Jurkat, Clone E6-1 (cell line): ENCODE measurements at places on chromosomes 6 and 20.
A peak's percentile ranks its signal among the peaks of the same experiment; 100 is the strongest.

DNA sequence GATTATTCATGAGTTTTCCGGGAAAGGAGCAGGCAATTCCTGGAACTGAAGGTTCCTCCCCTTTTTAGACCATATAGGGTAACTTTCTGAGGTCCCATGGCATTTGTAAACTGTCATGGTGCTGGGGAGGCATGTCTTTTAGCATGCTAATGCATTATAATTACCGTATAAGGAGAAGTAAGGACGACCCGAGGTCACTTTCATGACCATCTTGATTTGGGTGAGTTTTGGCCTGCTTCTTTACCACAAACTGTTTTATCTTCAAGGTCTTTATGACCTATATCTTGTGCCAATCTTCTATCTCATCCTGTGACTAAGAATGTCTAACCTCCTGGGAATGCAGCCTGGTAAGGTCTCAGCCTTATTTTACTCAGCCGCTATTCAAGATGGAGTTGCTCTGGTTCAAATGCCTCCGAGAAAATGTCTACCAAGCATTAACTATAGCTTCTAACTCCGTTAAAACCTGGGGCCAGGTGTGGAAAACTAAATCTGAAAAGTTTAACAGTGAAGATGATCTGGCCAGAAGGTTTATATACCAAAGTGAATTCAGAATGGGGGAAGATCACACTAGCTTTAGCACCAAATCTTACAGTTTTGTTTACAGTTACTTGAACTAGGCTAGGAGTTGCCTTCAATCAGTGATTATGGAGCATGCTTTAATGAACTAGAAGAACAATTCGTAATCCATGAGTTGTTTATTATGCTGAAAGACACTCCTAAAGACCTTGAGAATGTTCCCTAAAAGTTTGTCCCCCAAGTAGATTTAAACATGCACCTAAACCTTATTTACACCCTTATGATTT is 80.0 kb upstream of the TOP1 start:
- no peak for DNase-seq

GRCh38 chr20:23205611-23206041 is 119.5 kb upstream of the CD93 start:
- DNase-seq: no peak

DNA sequence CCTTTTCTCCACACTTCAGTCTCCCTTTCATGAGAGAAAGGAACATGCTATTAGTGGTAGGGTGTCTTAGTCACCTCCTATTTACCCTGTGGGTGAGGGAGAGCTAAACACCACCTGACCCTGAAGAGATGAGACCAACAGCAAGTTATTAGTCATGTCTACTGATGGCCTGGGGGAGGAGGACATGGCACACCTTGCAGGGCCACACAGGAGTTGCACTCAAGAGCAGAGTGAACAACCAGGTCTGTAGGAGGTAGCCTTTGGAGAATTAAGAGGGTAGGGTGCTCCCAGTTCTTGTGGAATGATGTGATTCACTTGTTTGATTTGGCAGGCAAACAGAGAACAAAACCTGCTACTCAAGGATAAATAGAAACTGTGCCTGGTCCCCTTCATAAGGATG is 82.7 kb upstream of the FABP7 start:
- no peak for DNase-seq

DNA sequence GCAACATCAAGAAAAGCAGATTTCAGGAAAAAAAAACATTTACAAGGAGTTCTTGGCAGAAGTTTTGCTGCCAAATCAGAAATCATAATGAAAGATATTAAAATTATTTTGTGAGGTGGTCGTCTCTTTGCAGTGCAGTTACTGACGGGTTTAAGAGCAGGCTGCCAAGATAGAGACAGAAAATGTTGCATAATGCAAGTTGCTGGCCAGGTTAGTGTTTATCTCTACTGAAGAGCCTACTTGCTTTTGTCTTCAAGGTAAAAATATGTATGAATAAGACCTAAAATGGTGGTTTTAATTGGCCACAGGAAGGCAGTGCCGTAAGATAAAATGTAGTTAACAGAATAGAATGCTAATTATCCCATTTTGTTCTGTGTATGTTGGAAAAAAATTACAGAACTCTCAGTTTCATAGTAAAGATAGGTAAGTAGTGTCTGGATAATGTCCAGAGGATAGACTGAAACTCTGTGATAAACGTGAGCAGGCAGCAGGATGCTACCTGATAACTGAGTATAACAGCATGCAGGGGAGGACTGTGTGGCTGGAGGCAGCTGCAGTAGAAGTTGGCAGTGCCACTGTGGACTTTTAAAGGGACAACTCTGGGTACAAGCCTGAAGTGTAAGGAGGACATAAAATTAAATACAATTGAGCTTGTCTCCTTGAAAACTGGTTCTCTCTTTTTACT is 13.9 kb downstream of the FOXO3 start:
- no peak for DNase-seq

DNA sequence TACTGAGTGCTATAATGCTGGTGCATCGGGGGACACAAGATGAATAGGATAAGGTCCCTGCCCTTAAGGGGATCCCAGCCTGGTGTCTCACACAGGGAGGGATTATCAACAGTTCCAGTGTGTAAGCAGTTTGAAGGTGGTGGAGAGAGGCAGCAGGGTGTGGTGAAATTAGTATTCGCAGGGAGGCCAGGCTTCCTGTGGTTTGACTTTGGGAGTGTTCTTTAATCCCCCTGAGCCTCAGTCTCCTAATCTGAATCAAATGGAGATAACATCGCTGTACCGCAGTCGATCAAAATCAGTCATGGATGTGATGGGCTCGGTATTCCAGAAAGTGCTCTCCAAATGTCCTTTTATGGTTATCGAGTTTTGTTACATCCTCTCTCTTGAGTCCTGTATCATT is 288.1 kb upstream of the SUPT3H start:
- peak; percentile 45 for DNase-seq

GRCh38 chr20:59779656-59780380 is 153.6 kb downstream of the SYCP2 start:
- DNase-seq: no peak

DNA sequence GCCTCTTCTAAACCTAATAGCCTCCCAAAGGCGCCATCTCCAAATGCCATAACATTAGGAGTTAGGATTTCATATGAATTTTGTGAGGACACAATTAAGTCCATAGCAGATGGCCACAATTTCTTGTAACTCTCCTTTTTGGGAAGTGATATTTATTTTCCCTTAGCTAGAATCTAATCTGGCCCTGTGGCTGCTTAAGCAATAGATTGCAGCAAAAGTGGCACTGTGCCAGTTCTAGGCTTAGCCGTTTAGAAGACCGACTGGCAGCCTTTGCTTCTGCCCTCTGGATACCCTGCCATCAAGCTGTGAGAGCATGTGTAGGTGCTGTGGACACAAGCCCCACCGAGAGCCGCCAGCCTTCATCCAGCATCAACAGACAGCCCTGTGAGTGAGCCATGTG is 15.9 kb upstream of the ADGB start:
- DNase-seq: no peak

DNA sequence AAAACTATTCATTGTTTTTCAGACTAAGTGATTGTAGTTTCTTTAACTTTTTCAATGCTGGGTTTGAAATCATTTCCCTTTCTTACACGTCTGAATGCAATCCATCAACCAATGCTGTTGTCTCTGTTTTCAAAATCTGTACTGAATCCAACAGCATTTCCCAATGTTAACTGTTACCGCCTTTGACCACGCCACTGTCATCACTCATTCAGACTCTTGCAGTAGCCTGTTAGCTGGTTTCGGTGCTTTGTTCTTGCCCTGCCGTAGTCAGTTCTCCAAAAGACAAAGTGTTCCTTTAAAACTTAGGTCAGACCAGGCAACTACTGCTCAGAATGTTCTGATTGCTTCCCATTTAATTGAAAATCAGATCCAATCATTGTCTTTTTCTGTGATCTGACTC is 131.3 kb downstream of the PLCB4 start:
- DNase-seq: no peak

GRCh38 chr6:138307816-138308730 is 69.6 kb upstream of the SMIM28 start:
- DNase-seq: no peak

DNA sequence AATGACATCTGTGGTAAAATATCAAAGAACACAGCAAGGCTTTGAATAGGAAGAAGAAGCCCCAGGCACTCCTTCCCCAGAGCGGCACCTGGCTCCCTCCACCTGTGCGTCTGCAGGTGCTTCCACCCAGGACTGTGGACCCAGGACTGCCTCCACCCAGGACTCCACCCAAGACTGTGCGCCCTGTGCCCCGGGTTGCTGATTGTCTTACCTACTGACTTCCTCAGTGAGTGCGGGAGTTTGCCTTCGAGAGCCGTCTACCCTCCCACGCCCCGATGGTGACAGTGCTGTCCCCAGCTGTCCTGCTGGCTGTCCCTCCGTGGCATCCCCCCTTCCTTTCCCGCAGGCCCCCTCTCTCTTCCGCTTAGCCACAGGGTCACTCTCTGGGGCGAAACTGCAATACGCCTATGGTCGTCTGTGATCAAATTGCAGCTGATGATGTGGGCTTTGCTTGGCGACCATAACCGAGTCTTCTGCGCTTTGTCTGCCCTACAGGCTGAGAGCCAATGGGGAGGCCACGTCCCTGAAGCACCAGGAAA is 52.1 kb downstream of the IRF4 start:
- no peak for DNase-seq

GRCh38 chr20:25188218-25188617 is 7.3 kb upstream of the ENTPD6 start:
- DNase-seq: no peak

- no peak for DNase-seq
Measured at GRCh38 chr6:11023032-11023431, 21.1 kb downstream of the ELOVL2 start.

- no peak for DNase-seq
Measured at GRCh38 chr6:140001005-140001404, 626.6 kb upstream of the CITED2 start.

DNA sequence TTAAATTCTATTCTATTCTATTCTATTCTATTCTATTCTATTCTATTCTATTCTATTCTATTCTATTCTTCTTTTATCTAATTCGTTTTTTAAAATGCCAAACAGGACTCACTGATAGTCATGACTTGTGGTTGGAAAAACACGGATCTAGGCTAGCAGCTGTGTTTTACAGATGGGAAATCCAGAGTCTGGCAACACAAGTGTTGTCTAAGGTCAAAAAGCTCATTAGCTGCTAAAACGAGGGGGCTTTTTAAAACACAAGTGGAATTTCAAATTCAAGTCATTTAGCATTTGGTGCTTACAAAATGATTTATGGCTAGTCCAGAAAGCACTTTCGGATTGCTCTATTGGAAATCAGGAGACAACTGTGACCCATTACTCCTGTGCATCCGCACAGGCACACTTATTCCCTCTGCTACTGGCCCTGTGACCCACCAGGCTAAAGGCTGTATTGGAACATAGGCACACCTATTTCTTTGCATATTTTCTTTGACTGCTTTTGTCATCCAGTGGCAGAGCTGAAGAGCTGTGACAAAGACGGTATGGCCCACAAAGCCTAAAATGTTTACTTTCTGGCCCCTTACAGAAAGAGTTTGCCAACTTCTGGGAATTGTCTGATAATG is 17.8 kb upstream of the MLIP start:
- DNase-seq: no peak

DNA sequence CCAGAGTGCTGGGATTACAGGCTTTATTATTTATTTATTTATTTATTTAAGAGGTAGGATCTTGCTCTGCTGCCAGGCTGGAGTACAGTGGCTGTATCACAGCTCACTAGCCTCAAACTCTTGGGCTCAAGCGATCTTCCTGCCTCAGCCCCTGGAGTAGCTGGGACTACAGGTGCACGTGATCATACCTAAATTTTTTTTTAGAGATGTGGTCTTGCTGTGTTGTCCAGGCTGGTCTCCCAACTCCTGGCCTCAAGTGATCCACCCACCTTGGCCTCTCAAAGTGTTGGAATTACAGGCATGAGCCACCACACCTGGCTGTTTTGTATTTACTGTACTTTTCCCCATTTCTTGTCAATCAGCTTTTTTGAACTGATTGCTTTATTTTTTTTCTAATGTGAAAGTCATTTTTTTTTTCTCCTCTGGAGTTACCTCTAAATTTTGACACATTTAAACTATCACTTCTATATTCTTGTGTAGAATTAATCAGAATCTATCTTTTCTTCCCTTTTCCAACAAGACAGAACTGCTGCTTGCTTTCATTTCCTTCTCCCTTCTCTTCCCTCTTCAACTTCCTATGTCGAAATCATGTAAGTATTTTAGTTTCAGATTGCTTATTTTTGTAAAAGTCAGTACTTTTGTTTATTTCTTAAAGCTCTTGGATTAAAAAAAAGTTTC is 12.0 kb downstream of the PANK2 start:
- DNase-seq: no peak

GRCh38 chr6:39083231-39083634 is 31.8 kb downstream of the SAYSD1 start:
- no peak for DNase-seq

DNA sequence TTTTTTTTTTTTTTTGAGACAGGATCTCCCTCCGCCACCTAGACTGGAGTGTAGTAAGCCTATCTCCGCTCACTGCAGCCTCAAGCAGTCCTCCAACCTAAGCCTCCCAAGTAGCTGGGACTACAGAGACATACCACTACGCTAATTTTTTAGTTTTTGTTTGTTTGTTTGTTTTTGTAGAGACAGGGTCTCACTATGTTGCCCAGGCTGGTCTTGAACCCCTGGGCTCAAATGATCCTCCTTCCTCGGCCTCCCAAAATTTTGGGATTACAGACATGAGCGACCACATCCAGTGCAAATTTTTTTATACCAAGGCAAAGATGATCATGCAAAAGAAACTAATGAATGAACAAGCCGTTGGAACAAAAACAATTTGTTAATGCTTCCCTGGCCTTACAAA is 5.3 kb downstream of the FUCA2 start:
- no peak for DNase-seq

GRCh38 chr20:51876313-51876940 is 74.1 kb upstream of the SALL4 start:
- DNase-seq: no peak
